AG10803 (cell line): ENCODE measurements at places on chromosomes 13 and 19.

- DNase-seq: peak; percentile 57
Observed at GRCh38 chr13:113413898-113414282, 39.4 kb downstream of the ADPRHL1 start.

GRCh38 chr19:56740501-56740900, 68.9 kb upstream of the ZNF835 start:
- no peak for DNase-seq

DNA sequence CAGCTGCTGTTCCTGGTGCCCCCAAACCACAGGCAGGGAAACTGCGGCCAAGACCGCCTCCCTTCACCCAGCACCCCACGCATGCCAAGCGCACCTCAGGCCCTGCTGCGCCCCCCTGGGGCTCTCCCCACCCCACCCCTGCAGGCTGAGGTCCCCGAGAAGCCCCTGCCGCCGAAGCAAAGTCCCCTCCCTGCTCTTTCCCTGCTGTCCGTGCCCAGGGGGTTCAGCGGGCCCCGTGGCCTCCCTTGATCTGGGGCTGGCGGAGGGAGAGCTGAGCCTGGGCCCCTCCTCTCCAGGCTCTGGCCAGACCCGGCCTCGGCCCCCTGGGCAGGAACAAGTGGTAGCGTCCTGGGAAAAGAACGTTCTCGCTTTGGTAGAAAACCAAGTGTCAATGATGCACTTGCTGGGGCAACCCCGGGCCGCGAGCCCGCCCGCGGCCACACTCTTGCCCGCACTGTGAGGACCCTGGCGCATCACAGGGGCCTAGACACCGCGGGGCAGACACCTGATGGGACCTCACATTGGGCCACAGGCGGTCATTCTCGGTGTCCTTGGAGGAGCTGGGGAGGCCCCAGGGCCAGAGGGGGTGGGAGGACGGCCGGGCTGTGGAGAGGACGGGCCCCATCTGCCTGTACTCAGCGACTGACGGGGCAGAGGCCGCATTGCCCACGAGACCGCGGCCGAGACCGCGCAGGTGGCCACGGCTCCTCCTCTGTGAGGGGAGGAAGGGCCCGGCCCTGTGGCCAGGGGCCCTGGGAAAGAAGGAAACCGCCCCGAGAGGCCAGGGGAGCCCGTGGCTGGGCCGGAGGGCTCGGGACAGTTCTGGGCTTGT, 29.0 kb downstream of the GPX4 start:
- no peak for DNase-seq

DNA sequence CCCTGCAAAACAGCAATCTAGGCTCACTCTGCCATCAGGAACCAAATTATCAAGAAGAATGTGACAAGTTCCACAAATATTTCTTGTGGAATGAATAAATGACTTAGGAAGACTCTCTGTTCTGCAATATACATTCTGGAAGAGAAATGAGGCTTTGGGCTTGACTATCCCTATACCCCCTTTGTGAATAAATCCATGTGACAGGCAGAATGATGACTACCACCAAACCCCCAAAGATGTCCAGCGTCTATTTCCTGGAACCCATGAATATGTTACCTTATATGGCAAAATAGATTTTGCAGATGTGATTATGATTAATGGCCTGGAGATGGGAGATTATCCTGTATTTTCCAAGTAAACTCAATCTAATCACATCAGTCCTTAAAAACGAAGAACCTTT, 139.3 kb downstream of the ENOX1 start:
- no peak for DNase-seq

DNA sequence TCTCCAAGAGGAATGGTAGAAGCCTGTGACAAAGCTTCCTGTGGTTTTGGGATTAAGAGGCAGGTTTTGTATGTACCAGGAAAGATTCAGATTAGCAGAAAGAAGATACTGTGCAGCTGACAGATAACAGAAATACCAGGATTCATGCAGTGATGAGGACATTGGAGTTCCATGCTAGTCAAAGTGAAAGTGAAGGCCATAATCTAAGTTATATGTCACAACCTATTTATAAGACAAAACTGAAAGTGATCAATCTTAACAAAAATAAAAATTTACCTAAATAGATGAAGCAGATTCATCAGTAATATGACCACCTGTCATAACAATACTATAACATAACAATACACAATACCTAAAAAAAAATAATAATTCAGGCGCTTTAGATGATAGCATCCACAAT, 1305.2 kb upstream of the PCDH9 start:
- DNase-seq: no peak

GRCh38 chr19:17402982-17403855, 2.2 kb downstream of the BST2 start:
- no peak for DNase-seq

- DNase-seq: no peak
Observed at GRCh38 chr19:7292950-7293761, 1.1 kb downstream of the INSR start.

- no peak for DNase-seq
Observed at GRCh38 chr13:67318398-67318797, 88.3 kb upstream of the PCDH9 start.
